ENCODE measurements at places on chromosomes 4 and X. TPM values are rescaled to one million over a fixed set of nuclear protein-coding genes. Genes with fewer than 3 reads are reported as not detected.

ATP6AP2 gene
- total RNA-seq, result 76.2 TPM

PHOX2B gene
- not detected for total RNA-seq

VGLL1 gene
- total RNA-seq, result not detected

SRPX2 gene
- 20.6 TPM for total RNA-seq

DNA sequence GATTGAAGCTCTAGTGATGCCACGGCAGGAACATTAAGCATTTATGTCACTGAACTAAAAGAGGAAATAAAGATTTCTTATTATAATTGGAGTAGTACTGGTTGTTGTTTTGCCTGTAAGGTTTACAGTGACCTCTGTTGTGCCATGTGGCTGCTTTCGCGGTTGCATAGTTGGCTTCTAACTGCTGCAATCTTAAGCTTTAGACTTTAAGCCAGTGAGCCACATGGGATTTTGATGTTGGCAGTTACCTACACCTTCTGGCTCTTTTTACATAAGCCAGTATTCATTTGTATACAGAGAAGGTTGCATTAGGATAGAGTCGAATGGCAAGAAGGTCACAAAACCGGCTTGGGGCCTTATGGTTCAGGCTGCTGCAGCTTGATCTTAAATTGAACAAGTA is 1311.6 kb downstream of the RAPGEF2 start:
- H3K4me1 ChIP-seq, result no peaks in the 10 kb centered on the region
- no peak overlapping the region for H3K27ac ChIP-seq
- H3K27me3 ChIP-seq, result no peaks in the 10 kb centered on the region
- no peak overlapping the region for H3K4me3 ChIP-seq

- H3K36me3 ChIP-seq, result no peaks in the 10 kb centered on the region
- no peaks in the 10 kb centered on the region for H3K4me1 ChIP-seq
- peaks cover 42% of the 10 kb centered on the region for H3K27me3 ChIP-seq
Observed at GRCh38 chrX:153639177-153640044, 7.6 kb upstream of the DUSP9 start.

DNA sequence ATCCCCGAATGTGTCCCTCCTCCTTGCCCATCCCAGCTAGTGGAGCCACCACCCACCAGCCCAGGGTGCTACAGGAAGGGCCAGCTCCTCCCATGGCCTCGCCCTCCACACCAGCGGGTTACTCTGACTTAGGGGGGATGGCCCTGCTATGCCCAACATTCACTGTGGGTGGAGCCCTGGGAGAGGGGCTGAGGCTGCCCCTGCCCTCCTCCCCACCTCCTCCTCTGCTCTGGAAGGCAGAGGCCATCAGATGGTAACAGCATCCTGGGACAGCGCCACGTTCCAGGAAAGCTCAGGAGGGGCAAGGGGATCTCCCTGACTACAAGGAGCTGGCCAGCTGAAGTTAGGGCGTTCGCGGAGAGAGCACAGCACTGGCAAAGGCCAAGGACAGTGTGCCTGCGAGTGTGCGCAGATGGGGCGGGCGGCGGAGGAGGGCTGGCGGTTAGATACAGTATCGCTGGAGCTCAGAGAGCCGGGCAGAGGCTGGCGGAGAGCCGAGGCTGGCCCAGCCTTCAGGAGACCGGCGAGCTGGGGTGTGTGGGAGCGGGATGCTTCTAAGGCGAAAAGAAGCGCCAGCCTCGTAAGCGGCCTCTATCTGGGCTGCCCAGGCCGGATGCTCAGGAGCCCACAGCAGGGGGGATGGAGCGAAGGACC is 1.5 kb downstream of the JAKMIP1 start:
- no peak overlapping the region for H3K27ac ChIP-seq
- peaks cover 41% of the 10 kb centered on the region for H3K27me3 ChIP-seq
- no peak overlapping the region for H3K4me3 ChIP-seq
- H3K4me1 ChIP-seq, result no peaks in the 10 kb centered on the region

DNA sequence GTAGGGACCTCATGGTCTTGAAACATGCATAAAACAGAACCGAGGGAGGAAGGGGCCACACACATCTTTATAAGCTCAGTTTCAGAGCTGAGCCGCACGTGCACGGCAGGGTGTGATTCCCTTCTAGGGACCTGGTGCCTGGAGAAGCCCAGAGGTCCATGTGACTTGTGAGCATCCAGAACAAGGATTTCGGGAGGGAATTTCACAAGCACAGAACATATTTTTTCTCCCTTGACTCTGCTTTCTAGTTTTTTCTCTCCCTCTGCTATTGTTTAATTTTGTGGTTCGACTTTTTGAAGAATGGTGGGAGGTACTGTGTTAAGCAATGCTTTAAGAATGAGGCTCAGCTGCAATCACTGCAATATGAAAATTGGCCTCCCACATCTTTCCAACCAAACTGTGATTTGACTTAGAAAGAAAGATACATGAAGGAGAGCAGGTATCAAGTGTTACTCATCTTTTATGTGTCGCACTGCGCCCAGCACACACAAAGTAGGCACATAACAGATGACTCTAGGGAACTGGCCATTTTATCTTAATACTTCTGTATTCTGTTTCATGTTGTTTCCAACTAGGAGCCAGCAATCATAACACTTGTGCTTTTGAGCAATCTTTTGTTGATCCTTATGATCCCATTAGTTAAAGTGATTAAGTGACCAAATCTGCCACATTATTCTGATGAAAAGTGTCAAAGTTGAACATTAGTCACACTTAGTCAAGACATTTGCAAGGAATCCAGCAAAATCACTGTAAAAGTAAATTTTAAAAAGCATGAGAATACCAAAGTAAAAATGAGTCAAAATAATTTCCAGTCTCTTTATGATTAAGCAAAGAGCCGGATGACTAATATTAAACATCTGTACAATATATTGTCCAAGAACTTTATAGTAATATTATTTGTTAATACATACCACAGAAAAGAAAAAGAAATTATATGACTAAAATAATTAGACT is 86.4 kb downstream of the SHISA3 start:
- H3K36me3 ChIP-seq, result no peaks in the 10 kb centered on the region
- peaks cover 2% of the 10 kb centered on the region for H3K27me3 ChIP-seq
- peaks cover 2% of the 10 kb centered on the region for H3K4me1 ChIP-seq
- DNase-seq, result peak; percentile 11

DNA sequence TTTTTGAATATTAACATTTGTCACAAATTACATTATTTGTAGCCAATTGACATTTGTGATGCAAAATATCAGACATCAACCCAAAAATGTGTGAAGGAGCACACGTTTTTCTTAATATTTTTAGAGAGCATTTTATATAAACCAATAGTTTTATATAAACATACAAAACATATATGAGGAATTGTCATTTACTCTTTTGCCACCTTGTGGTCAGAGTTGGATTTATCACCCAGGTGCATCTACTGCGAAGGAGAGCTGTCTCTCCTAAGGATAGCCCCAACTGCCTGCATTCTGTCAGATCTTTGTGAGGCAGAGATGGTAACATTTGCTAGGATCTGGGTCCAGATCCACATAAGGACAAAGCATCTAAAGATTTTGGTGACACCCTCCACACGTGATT is 2.5 kb upstream of the USP27X start:
- no peak overlapping the region for H3K27ac ChIP-seq
- H3K36me3 ChIP-seq, result no peaks in the 10 kb centered on the region
- peaks cover 8% of the 10 kb centered on the region for H3K27me3 ChIP-seq
- no peak overlapping the region for H3K4me3 ChIP-seq
- H3K4me1 ChIP-seq, result peaks cover 3% of the 10 kb centered on the region

DNA sequence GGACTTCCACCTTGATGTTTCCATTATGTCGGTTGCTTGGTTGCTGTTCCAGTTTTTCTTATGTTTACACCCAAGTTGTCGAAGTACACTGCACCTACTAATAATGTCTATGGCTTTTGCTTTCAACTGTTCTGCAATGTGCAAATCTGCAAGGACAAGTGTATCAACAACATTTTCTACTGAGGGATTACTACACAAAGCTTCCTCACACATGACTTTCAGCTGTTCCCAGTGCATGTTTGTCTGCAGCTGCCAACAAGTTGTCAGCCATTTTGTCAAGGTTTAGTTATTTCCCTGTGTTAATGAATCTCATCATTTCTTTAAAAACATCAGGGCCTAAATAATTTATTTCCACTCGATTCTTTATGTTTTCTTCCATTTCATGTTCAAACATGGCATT is 45.4 kb upstream of the UGT2A3 start:
- DNase-seq, result no peak
- H3K27me3 ChIP-seq, result no peaks in the 10 kb centered on the region
- H3K4me1 ChIP-seq, result no peaks in the 10 kb centered on the region
- H3K36me3 ChIP-seq, result no peaks in the 10 kb centered on the region
- H3K27ac ChIP-seq, result no peak overlapping the region

GRCh38 chr4:183823434-183823833 is 81.7 kb upstream of the STOX2 start:
- DNase-seq, result peak; percentile 41
- H3K27me3 ChIP-seq, result no peaks in the 10 kb centered on the region
- no peak overlapping the region for H3K4me3 ChIP-seq
- H3K4me1 ChIP-seq, result no peaks in the 10 kb centered on the region
- H3K36me3 ChIP-seq, result no peaks in the 10 kb centered on the region
- no peak overlapping the region for H3K27ac ChIP-seq

GRCh38 chr4:183374950-183375555 is 52.8 kb upstream of the CLDN24 start:
- H3K27me3 ChIP-seq, result peaks cover 2% of the 10 kb centered on the region
- no peak overlapping the region for H3K4me3 ChIP-seq
- no peaks in the 10 kb centered on the region for H3K36me3 ChIP-seq
- no peaks in the 10 kb centered on the region for H3K4me1 ChIP-seq
- H3K27ac ChIP-seq, result no peak overlapping the region
- DNase-seq, result no peak

DNA sequence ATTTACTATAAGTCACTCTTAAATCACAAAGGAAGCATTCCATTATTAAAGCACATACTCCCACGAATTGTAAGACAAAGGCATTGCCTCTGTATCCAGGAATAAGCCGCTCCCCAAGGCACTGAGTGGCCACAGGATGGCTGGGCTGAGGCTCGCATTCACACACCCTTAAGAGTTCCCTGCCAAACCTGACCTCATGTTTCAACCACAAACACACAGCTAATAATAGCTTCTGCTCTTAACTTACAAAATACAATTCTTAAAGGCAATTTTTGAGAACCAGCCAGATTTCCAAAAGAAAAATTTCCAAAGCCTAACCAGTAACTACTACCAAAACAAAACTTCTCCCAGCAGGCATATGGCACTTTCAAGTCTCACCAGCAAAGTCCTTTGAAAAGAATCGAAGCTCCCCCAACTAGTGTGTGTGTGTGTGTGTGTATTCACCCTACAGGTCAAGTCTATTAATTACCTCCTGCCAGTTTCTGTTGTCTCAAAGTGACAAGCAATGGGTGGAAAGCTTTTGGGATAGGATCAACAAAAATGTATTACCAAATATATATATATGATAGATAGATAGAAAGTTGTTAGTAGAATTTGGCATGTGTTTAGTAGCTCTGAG is 36.0 kb downstream of the ARHGAP6 start:
- H3K4me1 ChIP-seq, result no peaks in the 10 kb centered on the region
- no peak overlapping the region for H3K4me3 ChIP-seq
- H3K36me3 ChIP-seq, result no peaks in the 10 kb centered on the region
- H3K27ac ChIP-seq, result no peak overlapping the region
- peak; percentile 51 for DNase-seq

DNA sequence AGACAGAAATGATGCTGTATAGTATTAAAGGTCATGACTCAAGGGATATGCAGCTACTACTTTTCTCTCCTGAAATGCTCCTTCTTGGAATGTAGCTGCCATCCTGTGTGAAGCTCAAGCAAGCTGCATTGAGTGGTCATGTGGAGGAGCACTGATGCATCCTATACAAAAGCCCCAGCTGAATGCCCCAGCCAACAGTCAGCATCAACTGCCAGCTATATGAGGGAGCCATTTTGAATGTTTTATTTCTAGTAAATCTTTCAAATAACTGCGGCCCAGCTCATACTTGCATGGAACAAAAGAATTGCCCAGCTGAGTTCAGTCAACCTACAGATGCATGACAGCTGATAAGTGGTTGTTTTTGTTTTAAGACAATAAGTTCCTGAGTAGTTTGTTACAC is 165.0 kb upstream of the GEMIN8 start:
- no peaks in the 10 kb centered on the region for H3K27me3 ChIP-seq
- H3K4me1 ChIP-seq, result no peaks in the 10 kb centered on the region
- no peaks in the 10 kb centered on the region for H3K36me3 ChIP-seq
- no peak overlapping the region for H3K4me3 ChIP-seq
- no peak for DNase-seq

- no peaks in the 10 kb centered on the region for H3K4me1 ChIP-seq
- H3K4me3 ChIP-seq, result no peak overlapping the region
- no peak overlapping the region for H3K27ac ChIP-seq
- H3K27me3 ChIP-seq, result no peaks in the 10 kb centered on the region
Observed at GRCh38 chrX:14590216-14590615, 60.9 kb downstream of the GLRA2 start.
